ENCODE measurements at places on chromosomes 6 and 20.

DNA sequence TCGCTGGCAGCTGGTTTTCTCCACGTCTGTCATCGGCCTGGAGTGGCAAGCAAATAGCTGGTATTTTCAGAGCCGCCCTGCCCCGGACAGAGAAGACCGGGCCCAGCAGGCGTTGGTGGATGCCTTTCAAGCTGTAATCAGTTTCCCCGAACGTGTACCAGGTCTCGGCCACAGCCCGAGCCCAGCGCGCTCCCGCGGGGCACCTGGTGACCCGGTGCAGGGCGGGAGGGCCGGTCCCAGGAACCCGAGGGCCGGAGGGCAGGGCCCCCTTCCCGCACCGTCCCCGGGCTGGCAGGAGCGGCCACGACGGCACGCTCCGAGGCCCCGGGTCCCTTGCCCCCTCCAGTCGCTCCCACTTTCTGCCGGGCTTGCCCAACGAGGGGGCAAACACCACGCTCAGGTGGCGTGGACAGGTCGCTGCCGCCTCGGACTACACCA, 348 bp upstream of the PYGB start:
- peak; percentile 9 for DNase-seq

DNA sequence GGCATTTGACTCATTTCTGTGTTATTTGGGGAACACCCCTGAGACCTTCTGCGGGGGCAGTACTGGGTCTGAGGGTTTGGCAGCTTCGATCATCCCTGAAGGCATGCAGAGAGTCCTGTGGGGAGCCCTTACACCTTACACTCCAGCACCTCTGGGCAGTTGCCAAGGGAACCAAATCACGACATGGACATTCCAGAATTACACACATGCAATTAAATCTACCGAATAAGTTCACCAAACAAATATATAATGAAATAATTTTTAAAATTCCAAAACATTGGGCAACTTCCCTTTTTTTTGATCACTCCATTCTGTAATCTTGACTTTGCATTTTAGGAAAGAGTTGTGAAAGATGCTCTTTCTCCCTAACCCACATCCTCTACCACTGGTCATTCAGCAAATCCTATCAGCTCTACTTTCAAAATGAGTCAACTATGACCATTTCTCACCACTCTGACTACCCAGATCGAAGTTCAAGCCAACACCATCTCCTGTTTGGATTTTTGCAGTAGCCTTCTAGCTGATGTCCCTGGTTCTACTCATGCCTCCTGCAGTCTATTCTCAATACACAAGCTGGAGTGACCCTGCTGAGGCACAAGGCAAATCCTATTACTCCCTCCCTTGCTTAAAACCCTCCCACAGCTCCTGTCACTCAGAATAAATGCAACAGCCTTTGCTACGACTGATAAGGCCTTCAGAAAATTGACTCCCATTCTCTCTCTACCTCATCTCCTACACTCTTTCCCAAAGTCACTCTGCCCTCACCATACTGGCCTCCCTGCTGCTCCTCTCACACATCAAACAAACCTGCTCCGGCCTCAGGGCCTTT, 533.3 kb downstream of the HACE1 start:
- DNase-seq: no peak

GRCh38 chr6:13615792-13616120, 621 bp downstream of the NOL7 start:
- DNase-seq: peak; percentile 37

GRCh38 chr20:56715309-56715708, 86.2 kb downstream of the TFAP2C start:
- DNase-seq: no peak

DNA sequence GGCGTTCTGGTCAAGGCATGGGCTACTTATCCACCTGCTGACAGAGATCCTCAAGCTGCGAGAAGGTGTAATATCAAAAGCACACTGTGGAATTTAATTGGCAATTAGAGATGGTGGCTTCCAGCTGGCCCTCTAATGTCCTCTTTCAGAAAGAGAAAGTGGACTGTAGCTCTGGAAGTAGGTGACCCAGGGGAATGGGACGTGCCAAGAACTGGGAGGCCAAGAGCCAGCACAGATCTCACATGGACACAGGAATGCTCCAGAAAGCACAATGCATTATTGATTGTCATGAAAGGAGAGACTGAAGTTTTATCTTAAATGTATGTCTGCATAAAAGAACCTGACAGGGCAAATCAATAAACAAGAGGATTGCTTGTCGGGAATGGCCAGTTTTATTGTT, 198.6 kb upstream of the CDH4 start:
- DNase-seq: no peak

- DNase-seq: no peak
Observed at GRCh38 chr6:107661291-107661690, 162.8 kb downstream of the SCML4 start.

GRCh38 chr20:16317445-16318362, 255.5 kb downstream of the KIF16B start:
- DNase-seq: no peak

DNA sequence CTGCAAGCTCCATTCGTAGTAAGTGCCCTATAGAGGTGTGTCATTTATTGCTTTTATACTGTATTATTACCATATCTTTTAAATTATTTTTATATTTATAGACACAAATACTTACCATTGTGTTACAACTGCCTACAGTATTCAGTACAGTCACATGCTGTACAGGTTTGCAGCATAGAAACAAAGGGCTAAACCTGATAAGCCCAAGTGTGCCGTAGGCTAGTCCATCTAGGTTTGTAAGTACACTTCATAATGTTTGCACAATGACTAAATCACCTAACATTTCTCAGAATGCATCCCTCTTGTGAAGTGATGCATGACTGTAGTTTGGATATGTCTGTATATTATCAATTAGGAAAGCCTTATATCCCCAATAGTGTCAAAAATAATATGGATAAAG, 122.8 kb downstream of the CLVS2 start:
- no peak for DNase-seq

DNA sequence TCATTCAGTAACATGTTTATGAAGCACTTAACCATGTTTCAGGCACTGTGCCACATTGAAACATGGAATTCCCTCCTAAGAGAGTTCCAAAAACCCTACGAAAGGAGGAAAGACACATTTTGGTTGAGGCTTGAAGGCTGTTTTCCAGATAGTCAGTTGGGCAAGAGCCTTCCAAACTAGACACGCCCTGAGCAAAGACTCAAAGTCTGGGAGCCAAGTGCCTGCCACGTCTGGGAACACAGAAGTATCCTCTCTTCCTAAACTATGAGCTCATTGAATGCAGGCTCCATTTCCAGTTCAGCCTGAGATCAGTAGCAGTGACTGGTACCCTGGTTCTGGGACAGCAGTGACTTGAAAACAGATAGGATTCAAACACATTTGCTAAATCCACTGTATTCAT, 74.5 kb upstream of the FAM8A1 start:
- DNase-seq: no peak

GRCh38 chr6:67210450-67210849, 1424.6 kb upstream of the ADGRB3 start:
- no peak for DNase-seq
